ENCODE measurements at places on chromosomes 3 and 15.

DNA sequence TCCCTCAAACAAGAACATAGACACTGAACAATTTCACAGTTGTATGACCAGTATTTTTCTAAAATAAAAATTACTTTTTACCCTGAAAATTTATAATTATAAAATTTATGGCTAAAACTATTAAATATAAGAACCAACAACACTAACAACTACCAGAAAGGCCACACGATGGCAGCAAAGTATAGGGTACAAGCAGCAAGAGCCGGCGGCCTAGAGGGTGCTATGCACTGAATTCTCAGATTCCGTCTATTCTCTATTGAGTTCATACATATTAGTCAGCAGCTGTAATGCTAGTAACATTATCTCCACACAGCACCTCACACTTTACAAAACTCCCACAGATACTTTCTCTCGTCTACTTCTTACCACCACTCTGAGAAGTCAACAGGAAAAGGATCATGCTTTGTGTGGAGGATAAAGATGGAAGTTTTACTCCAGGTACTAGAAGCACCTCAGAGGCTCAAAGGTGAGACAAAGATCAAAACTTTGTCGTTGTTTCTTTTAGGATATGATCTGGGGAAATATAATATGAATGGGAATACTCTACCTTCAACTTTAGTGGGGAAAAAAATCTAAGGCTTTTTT is 160.5 kb downstream of the FGF12 start:
- peak; percentile 0 for DNase-seq

- no peak for DNase-seq
These were observed 22.6 kb upstream of the LRTM1 start for GRCh38 chr3:54950391-54951003.

DNA sequence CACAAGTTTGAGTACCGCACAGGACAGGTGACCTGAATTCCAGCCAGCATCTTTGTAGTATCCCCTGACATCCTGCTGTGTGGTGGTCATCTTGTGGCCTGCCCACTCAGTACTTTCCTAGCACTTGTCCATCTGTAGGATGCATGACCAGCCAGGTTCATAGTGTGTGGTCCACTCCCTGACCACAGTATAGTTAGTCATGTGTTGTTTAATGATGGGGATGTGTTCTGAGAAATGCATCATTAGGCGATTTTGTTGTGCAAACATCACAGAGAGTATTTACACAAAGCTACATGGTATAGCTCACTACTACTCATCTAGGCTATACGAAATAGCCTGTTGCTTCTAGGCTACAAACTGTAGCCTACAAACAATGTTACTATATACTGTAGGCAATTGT is 16.9 kb upstream of the RBPMS2 start:
- DNase-seq, result no peak

- DNase-seq, result no peak
These were observed 6.3 kb downstream of the BNC1 start for GRCh38 chr15:83278191-83278590.

DNA sequence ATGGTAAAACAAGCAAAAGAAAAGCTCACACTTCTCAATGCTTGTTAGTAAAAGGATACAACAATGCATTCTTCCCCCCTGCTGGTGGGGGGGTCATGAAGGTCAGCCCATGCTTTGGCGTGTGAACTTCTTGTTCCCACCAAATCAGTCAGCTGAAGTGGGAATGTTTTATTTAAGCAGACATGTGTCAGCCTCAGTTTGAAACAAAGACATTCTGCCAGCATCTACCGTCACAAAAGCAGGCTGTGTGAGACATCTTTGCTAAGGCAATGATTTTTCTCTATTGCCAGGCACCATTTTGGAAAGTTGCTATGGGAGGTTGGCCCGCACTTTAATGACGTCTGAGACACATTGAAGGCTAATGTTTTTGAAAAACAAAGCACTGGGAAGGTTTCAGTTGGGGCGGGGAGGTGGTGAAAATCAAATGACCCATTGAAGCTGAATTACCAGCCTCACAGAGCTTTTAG is 206.6 kb downstream of the TLE3 start:
- no peak for DNase-seq

DNA sequence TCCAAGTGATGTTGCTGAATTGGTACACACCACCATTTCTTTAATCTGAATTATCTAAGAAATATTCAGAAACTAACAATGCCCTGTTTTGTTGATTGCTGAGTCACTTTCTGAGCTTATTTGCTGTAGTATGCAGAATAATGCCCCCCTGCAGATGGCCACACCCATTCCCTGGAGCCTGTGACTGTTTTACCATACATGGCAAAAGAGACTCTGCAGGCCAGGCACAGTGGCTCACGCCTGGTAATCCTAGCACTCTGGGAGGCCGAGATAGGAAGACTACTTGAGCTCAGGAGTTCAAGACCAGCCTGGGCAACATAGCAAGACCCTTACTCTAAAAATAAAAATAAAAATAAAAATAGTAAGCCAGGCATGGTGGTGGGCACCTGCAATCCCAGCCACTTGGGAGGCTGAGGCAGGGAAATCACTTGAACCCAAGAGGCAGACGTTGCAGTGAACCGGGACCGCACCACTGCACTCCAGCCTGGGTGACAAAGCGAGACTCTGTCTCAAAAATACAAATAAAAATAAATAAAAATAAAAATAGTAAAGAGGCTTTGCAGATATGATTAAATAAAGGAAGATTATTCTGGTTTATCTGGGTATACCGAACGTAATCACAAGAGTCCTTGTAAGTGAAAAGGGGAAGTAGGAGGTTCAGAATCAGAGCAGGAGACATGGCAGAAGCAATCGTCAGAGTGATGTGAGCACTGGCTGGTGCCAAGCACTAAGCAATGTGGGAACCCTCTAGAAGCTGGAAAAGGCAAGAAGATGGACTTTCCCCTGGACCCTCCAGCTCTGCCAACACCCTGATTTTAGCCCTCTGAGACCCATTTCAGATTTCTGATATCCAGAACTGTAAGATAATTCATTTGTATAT is 19.0 kb downstream of the PCYT1A start:
- no peak for DNase-seq

GRCh38 chr15:80615783-80616391 is 79.2 kb upstream of the ABHD17C start:
- DNase-seq, result no peak

- no peak for DNase-seq
These were observed 117.5 kb downstream of the PDCD6IP start for GRCh38 chr3:33915796-33916546.

DNA sequence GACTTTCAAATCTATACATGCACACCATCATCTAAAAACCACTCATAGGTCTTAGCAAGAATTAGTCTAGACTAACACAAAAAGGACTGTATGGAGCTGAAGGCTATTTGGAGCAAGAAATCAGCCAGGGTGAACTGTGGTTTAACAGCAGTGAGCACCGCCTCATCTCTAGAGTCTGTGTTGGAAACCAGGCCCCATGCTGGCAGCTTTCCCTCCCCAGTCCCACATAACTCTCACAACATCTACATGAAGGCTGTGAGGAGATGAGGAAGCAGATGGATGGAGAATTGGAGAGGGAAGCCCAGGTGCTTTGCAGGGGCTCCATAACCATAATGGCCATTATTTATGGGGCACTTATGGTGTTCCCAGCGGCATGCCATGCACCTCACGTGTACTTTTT is 133.2 kb upstream of the TOPAZ1 start:
- DNase-seq, result no peak

- DNase-seq, result no peak
These were observed 4.2 kb upstream of the PLEKHO2 start for GRCh38 chr15:64837502-64837901.

- no peak for DNase-seq
These were observed 227.2 kb downstream of the ADAMTS17 start for GRCh38 chr15:100114571-100114970.

GRCh38 chr3:56998076-56998529 is 62.4 kb upstream of the SPATA12 start:
- DNase-seq, result no peak

DNA sequence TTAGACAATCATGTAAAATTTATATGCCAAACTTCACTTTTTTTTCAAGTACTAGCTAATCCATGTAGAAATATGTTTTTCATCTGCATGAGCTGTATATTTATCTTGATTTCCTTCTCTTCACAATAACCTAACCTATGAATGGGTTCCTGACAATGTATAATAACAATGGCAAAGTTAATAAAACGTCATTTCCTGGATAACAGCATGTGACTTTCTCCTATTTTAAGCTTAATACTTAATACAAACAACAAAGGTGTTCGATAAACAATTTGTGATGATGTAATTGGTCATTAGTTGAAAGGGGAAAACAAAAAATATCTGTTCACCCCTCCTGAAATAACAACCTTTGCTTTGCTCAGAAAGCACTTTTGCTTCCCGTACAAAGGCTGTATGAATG is 20.4 kb downstream of the CD200 start:
- no peak for DNase-seq

GRCh38 chr3:67083277-67083676 is 85.2 kb downstream of the KBTBD8 start:
- DNase-seq, result no peak

DNA sequence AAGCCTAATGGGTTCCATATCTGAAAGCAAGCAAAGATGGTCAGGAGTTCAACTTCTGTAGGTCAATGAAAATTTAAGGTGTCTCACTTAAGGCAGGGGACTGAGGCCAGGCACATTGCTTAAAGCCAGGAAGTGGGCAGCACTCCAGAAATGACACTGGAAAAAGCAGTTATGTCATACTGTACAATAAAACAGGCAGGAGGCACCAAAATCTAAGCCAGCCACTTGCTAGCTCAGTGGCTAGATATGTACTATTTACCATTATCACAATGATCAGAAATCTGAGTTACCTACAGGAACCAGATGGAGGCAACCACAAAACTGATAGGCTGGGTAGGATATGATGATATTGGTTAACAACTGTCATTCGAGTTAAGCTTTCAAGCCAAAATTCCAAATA is 57.3 kb downstream of the FRMD5 start:
- no peak for DNase-seq

DNA sequence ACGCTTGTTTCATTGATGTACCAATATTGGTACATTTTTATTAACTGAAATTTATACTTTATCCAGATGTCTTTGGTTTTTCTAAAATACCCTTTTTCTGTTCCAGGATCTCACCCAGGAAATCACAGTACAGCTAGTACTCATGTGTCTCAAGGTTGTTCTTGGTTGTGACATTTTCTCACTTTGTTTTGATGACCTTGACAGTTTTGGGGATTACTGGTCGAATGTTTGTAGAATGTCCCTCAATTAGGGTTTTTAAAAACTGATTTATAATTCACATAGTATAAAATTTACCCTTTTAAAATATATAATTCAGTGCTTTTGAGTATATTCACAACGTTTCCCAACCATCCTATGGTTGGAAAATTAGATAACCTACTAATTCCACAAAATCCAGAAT is 6.3 kb upstream of the SNRPN start:
- no peak for DNase-seq

GRCh38 chr3:85476891-85477495 is 518.2 kb downstream of the CADM2 start:
- no peak for DNase-seq

- DNase-seq, result no peak
These were observed 2.3 kb downstream of the B3GNT5 start for GRCh38 chr3:183255348-183255730.

- no peak for DNase-seq
These were observed 162.5 kb upstream of the SOX2 start for GRCh38 chr3:181549266-181549665.

GRCh38 chr3:16300881-16301359 is 35.9 kb downstream of the OXNAD1 start:
- DNase-seq, result no peak

DNA sequence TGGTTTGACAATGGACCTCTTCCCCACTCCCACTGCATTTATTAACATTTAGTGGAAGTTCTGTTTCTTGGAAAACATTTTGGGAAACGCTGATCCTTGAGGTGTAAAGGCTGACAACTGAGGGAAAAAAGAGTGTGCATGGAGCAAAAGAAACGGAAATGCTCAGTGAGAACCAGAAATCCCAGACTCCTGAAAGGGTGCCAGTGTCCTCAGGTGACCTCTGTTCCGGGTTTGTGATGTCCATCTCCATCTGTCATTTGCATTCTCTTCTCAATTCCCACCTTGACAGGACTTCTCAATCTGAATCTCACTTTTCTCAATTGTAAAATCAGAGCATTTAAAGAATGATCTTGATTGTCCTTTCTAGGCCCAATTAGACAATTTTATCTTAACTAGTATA is 71.1 kb upstream of the FAM3D start:
- no peak for DNase-seq

DNA sequence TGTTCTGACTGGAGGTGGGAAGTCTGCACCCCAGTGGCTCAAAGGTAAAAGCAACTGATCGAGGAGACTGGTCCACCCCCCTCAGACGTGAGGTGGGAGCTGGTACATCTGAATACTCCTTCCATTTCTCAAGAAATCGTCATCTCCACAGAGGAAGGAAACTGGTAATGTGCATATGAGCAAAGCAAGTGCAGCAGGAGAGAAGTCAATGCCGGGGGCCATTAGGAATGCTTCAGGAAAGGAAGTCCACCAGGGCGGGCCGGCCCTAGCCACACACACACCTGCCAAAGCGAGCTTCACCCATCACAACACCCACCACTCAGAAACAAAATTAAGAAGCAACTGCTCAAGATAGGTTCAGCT is 8.5 kb downstream of the TBC1D2B start:
- DNase-seq, result no peak

GRCh38 chr15:64456634-64457108 is 3.7 kb upstream of the ZNF609 start:
- DNase-seq, result no peak

- no peak for DNase-seq
These were observed 18.0 kb downstream of the TNFAIP8L3 start for GRCh38 chr15:51076524-51077220.

- DNase-seq, result no peak
These were observed 11.8 kb downstream of the TNK2 start for GRCh38 chr3:195896361-195897080.

- no peak for DNase-seq
These were observed 21.4 kb upstream of the USF3 start for GRCh38 chr3:113717818-113718217.

DNA sequence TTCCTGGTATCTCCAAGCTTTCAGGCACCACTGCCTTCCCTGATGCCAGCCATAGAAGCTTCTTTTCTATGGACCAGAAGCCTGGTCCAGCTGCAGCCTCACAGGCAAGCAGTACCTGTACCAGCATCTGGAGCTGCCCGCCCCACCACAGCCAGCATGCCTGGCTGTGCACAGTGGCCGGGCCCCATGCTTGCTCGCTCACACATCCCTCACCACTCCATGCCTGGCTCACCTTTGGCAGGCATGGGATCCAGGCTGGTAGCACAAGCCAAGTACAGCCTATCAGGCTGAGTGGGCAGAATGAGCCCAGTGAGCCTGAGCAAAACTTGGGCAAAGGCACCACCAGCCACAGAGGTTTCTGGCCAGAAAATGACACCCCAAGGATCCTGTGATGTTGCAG is 93.4 kb downstream of the TPRA1 start:
- DNase-seq, result no peak
